Activated CD4-positive, CD25-positive, alpha-beta regulatory T cell treated with anti-CD3 and anti-CD28 coated beads, Interleukin-2, amount 50 U/mL, for 72 hours (primary cell): ENCODE measurements at places on chromosomes 1 and 21.

DNA sequence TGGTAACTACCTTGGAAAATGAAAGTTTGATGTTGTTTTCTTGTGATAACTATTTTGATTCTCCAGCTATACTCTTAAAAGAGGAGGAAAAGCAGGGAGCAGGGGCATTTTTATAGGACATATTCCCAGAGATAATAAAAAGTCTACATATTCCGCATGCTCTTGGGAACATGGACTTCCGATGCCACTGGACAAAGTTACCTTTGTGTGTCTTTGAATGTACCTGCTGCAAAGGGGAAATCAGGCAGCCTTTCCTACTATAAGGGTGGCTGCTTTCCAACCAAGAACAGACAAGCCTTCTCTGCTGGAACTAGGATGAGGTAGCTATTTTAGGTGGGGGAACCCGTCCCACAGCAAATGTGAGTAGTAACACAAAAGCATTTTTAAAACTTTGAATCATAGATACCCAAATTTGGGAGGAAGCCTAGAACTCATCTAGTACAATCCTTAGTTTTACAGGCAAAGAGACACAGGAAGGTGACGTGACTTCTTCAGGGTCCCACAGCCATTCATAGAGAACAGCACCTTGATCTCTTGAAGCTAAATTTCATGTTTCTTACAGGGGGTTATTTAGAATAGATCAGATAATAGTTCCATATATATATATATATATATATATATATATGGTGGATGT is 179.9 kb downstream of the FASLG start:
- no peak for DNase-seq

- no peak for DNase-seq
Observed at GRCh38 chr21:34820051-34820450, 151.3 kb downstream of the CLIC6 start.

DNA sequence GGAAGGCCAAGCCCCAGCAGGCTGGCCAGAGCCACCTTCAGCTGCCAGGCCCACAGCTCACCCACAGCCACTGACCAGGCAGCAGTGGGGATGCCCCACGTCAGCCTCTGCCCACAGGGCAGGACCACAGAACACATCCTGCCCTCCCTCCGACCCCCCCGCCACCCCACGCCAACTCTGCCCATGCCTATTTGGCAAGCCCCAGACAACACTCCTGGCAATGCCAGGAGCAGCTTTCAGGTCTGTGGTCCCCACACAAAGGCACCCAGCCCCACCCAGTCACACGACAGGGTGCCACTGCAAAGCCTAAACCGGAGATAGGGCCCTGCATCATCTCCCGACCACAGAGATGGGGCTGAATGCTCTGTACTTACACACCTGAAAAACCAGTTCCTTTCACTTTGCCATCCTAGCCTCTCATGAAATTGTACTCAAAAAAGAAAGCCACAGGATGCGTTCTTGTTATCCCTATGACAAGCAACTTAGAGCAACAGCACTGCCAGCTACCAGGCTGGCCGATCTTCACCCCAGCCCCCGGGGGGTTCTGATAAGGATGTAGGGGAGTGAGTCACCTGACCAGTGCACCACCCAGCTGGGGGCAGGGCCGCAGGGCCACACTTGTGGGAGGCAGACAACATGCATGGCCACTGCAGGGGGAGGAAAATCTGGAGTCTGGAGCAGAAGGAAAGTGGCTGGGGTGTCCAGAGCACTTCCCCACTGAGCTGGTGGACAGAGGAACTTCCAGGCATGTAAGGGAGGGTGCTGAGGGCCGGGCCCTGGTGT is 36.2 kb downstream of the UBE2G2 start:
- DNase-seq = no peak

GRCh38 chr1:11730429-11730891 is 5.5 kb upstream of the AGTRAP start:
- DNase-seq = no peak

- DNase-seq = no peak
Observed at GRCh38 chr1:172272087-172272486, 148.4 kb upstream of the C1orf105 start.

- no peak for DNase-seq
Observed at GRCh38 chr21:25366116-25366515, 241.2 kb downstream of the MRPL39 start.

- DNase-seq = no peak
Observed at GRCh38 chr1:199009447-199009846, 370.6 kb downstream of the PTPRC start.

DNA sequence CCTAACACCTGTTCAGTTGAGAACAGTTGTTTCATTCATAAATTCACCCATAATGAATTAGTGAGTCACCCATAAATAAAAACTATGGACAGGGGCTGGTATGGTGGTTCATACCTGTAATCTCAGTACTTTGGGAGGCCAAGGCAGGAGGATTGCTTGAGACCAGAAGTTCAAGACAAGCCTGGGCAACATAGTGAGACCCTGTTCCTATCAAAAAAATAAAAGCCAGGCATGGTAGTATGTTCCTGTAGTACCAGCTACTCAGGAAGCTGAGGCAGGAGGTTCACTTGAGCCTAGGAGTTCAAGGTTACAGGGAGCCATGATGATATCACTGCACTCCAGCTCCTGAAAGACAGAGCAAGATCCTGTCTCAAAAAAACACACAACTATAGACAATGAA is 79.0 kb downstream of the GTF2B start:
- no peak for DNase-seq

- peak; percentile 50 for DNase-seq
Observed at GRCh38 chr1:101288491-101288944, 51.7 kb downstream of the S1PR1 start.

- no peak for DNase-seq
Observed at GRCh38 chr1:238628110-238628509, 737.4 kb upstream of the ZP4 start.

DNA sequence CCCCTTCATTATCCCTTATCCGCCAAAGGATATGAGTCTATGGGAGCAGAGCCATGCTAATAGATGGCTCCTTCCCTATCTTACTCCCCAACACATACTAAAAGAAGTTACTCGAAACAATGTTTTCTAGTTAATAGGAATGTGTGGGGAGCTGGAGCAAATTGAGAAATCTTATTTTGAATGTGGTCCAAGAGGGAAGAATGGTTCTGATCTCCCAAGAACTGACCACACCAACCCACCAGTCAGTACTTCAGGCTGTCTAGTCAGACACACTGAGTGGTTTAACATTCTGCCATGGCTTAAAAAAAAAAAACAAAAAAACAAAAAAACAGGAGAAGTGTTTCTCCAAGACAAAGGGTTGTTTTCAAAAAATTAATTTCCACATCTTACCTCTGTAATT is 31.5 kb upstream of the DNASE2B start:
- no peak for DNase-seq

DNA sequence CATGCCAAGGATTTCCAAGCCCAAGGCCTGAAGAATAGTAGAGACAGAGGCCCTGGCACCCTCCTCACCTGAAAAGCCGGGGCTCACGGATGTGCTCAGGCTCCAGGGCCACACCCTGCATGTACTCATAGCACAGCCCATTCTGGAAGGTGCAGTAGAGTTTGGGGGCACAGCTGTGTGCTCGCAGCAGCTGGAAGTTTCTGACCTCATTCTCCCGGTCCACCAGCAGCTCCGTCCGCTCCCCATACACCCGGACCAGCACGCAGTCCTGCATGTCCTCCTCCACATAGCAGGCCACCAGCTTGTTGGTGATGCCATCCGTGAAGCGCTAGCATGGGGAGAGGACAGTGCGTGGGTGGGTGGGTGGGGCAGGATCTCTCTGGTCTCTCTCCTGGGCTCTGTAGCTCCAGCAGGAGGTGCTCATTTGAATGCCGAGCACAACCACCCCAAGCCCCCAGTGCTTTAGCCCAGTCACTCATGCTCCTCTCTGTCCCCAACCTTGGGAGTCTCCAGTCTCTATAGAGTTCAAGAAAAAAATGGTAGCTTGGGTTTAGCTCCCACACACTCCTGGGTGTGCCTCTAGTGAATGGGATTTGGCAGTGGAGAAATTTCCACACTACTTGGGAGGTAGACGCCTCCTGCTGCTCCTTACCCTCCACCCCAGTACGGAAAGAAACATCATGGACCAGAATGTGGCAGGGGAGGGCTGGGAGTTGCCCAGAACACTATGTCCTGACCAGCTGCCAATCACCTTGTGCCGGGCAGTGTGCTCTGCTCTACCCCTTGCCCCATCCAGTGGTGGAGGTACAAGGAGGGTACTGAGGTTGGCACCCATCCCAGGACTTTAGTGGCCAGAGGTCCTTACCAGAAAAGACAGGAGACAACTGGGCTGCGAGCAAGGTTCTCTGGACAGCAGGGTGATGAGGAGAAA is 1.9 kb downstream of the ETNK2 start:
- no peak for DNase-seq

DNA sequence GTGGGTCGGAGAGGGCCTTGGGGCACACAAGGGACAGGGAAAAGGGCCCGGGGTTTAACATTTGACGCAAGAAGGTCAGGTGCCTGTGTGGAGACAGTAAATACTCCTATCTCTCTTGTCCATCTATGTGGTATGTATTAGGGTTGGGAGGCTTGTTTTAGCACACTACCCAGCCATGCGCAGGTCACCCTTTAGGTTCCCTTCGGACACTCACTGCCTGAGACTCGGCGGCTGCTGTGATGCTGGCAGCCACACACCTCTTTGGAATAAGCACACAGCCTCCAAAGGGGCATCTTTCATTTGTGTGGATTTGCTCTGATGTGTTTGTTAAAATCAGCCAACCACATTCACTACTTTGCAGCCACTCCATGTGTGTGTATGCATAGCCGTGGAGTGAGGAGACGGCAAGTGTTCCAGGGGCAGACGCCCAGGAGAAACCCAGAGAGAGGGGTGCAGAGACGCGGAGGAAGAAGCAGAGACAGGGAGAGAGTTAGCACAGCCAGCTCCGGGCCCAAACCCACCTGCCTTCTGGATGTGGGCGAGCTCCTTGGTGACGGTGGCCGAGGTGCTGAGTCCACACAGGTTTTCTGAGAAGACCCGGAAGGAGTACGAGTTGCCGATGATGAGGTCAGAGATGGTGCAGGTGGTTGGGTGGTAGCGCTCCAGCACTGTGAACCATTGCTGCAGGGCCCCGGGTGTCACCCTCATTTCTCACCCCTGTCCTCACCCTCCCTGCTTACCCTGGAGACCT is 5.7 kb downstream of the MYBPH start:
- no peak for DNase-seq

DNA sequence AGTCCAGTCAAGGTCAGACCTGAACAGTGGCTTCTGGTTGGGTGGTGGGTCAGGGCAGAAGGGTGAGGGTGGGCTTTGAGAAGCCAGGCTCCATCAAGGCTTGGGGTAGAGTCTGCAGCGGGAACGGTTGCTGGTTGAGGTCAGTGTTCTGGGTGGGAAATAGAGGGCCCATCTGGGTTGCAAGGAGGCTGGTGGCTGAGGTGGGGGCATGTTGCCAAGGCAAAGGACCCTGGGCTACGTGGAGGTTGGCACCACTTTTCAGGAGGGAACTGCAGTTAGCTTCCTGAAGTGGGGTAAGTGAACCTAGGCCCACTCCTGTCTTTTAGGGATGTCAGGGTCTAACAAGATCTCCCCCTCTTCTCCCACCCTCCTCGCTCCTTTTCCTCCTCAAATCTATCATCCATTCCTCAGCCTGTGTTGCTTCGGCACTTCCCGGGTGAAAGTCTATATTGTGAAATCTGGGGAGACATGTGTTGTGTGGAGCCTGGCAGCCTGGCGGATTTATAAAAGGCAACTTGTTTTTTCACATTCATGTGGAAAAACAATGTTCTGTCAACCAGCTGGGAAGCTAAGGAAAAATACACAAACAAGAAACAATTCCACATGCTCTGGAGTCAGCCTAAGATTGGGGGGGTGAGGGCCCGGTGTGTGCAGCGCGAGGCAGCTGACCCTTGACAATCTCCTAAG is 1.5 kb downstream of the IL22RA1 start:
- DNase-seq = no peak

DNA sequence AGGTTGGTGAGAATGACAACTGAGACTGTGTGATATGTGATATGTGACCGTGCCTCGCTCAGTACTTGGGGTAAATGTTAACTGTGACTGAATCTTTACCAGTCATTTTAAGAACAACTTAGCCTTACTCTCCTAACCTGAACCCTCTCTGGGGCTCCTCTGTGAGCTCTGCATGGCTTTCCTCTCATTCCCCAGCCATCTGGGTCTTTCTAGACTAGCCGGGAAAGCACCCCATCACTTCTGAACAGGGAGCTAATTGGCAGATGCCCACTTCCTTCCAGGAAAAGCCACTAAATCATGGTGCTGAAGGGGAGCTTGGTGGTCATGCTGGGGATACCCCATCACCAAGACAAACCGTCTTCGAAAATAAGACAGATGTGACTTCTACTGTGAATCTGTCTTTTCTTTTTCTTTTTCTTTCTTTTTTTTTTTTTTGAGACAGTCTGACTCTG is 16.5 kb upstream of the FOXO6 start:
- no peak for DNase-seq

GRCh38 chr1:28087614-28088167 is 719 bp downstream of the EYA3 start:
- no peak for DNase-seq

DNA sequence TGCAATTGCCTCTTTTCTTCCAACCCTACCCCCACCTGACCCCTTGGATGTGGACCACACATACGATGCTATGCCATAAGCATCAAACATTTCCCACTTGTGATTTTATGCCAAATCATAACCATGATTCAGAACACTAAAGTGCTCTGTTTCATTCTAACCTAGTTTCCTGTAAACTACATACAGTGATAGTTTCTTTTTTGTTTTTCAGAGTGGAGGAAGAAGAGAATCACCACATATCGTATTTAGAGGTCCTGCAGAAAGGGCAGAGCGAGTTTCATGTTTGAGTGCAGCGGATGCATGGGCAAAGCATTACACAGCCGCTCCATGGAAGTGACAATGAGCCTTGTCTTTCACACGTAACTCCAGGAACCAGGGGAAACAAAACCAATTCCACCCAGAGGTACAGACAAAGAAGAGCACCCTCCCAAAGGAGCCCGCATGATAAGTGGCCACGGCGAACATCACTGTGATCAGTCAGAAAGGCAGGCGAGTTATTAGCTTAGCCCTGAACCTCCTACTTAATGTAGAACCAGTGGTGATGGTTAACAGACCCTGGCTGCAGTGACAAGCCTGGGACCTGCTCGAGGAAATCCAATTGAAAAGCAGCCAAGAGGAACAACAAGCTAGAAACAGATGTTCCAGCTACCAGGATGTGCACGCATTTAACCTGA is 64.0 kb upstream of the ZNF281 start:
- DNase-seq = no peak

- peak; percentile 17 for DNase-seq
Observed at GRCh38 chr1:30668546-30669327, 54.6 kb downstream of the MATN1 start.

- no peak for DNase-seq
Observed at GRCh38 chr1:57987523-57987922, 559.0 kb downstream of the OMA1 start.

DNA sequence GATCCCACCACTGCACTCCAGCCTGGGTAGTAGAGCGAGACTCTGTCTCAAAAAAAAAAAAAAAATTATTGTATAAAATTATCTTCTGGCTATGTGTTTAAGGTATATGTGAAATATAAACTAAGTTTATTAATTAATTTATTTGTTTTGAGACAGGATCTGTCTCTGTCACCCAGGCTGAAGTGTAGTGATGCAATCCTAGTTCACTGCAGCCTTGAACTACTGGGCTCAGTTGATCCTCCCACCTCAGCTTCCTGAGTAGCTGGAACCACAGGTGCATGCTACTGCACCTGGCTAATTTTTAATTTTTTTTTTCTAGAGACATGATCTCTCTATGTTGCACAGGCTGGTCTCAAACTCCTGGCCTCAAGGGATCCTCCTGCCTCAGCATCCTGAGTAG is 67.9 kb downstream of the RD3 start:
- DNase-seq = no peak

GRCh38 chr1:232471250-232471649 is 158.7 kb downstream of the SIPA1L2 start:
- no peak for DNase-seq
